ENCODE measurements at places on chromosomes 13 and 19.
A peak's percentile ranks its signal among the peaks of the same experiment; 100 is the strongest.

GRCh38 chr19:39253374-39254149 is 4.9 kb upstream of the IFNL4 start:
- DNase-seq = no peak

DNA sequence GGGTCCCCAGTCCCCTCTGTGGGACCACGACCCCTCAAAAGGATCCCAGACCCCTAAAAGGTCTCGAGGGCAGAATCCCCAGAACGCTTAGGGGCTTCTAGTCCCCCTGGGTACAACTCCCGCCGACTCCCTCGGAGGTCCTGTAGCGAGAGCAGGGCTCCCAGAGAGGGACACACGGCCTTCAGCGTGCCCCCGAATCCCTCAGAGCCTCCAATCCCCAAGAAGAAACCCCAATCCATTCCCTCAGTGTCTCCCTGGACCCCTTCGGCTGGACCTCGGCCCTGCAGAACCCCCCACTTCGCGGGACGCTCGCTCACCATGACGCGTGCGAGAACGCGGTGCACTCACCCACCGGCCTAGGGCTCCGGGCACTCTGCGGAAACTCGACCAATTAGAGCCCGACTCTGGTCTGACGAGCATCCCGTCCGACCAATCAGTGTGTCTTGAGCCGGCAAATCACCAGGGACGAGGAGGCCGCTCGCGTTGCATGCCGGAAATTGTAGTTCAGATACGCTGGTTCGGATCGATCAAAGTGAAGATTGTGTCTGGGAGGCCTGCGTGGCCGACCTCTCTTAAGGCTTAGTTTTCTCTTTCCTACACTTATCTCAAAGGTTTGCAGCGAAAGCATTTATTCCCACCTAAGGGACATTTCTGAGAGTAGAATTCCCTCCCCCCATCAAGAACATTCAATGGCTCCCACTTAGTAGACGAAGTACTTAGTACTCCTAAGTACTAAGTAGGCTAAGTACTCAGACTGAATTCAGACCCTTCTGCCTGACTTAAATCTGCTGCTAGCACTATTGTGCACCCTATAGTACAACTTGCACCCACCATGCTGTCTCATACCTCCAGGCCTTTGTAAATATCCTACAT is at the start of gene TMEM161A:
Gene TMEM161A (minus strand): TSS at position 370 of the 873 bp plus-strand sequence. CDS start 50 bp downstream, at position 320.
- peak; percentile 97 for DNase-seq

DNA sequence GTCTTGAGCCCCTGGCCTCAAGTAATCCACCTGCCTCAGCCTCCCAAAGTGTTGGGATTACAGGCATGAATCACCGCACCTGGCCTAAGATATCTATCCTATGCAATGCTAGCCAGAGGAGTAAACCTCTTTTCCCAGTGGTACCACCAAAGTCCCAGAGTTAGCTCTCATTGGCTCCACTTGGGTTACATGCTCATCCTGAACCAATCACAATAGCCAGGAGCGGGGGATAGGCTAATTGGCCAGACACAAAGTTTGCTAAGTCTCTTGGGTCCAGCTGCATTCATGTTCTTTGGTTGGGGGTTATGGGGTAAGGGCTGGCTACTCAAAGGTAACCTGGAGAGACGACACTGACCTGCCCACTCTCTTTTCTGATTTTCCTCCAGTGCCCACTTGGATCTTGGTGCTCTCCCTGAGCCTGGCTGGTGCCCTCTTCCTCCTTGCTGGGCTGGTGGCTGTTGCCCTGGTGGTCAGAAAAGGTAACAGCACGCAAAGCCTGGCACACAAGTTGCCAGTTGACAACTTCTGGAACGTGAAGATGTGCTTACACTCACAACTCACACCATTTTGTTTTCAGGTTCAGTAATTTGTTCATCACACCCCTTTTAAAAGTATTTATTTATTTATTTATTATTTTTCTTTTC is 7.8 kb downstream of the C19orf38 start:
- no peak for DNase-seq

- no peak for DNase-seq
Measured at GRCh38 chr13:99416411-99417121, 84.7 kb upstream of the TM9SF2 start.

DNA sequence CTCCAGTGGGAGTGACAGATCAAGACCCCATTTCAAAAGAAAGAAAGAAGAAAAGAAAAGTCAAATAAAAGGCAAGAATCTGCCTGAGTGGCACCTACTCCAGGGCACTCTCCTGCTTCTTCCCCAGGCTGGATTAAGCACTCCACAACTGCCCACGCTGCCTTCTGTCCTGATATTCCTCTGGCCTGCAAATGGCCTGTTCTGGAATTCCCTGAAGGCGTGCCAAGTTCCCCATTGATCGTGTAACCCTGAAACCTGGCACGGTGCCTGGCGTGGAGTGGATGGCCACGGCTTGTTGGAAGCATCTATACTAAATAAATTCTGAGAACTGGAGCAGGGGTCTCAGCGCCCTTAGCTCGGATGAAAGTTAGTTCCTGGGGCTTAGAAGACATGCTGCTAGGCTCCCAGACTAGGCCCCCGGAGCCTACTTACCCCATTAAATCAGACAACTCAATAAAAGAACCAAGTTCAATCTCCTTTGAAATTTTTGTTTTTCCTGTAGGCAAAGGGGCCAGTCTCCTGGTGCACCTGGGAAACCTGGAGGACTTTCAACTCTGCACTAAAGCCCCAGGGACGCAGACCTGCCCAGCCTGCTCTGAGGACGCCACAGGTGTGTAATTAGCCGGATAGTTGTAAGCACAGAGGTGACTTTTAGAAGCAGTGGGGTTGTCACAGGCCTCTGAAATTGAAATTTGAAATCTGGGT is 21.9 kb downstream of the ANKRD27 start:
- no peak for DNase-seq

DNA sequence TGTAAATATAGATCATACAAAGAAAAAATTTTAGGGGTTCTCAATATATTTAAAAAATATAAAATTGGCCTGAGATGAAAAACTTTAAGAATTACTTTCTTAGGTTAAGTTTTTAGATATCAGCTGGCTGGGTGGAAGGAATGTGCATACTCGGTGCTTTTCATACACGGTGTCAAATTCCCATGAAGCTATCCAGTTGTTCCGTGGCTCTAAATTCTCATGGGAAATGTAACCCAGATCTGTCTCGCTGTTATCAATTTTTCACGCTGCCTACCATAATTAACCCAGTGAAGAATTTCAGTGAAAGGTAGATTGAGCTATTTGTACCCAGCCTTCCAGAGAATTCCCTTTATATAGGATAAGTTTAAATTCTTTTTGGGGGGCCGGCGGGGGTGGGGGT is 11.6 kb upstream of the ZNF835 start:
- no peak for DNase-seq

DNA sequence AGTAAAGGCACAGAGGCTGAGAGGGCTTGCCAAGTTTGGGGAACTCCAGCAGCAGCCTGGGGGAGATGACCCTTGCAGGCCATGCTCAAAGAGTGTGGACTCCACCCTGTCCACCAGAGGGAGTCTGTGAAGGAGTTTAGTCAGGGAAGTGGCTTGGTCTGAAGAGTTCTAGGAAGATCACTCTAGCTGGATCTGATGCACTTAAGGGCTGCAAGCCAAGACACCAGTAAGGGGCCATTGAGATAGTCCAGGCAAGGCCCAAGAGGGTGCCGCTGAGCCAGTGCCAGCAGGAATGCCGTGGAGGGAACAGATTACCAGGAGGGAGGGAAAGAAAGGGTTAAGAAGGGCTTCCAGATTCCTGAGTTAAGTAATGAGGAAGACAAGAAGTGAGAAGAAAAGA is 68.7 kb downstream of the ZAR1L start:
- no peak for DNase-seq

GRCh38 chr19:2524840-2525723 is 49.2 kb downstream of the GADD45B start:
- DNase-seq = no peak

DNA sequence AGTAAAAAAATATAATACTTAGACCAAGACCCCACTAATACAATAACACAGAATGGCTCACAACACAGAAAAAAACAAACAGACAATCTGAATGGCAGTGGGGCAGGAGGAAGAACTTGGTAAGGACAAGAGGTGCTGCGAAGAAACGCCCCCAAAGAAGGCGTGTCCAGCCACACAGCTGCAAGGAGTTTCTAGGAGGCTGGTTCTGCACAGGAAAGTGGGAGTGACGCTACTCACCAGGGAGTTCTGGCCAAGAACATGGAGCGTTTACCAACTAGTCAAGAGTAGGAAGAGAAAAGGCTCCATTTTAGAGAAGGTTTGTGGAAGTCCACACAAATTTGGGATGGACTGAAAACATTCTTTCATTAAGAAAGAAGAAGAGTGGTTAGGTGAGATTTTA is 95.3 kb upstream of the SLC15A1 start:
- no peak for DNase-seq

DNA sequence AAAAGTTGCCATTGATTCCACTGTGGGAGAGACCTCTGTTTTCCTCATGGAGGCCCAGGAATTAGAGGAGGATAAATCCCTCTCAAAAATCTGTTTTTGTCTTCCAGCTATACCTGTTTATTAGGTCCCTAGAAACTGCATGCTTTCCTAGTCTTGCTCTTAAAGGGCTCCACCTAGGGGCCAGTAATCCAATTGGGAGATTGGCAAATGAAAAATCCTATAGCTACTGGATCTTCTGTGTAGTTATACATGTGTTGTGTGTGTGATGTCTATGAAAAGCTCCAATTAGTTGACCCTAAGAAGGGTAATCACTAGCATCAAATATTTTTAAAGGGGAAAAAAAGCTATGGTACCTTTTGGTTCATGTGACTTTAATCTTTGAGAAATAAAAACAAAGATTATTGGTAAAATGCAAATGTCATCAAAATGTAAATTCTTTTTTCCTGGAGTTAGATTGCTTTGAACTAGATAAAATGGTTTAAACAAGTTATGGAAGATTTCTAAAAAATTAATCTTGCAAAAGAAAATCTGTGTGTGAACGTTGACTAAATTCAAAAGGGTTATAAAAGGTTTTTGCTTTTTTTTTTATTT is 63.4 kb upstream of the C1QTNF9B start:
- no peak for DNase-seq

DNA sequence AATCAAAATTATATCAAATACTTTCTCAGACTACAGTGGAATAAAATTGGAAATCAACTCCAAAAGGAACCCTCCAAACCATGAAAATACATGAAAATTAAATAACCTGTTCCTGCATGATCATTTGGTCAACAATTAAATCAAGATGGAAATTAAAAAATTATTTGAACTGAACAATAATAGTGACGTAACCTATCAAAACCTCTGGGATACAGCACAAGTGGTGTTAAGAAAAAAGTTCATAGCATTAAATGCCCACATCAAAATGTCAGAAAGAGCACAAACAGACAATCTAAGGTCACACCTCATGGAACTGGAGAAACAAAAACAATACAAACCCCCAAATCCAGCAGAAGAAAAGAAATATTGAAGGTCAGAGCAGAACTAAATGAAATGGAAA is 1460.7 kb downstream of the OLFM4 start:
- no peak for DNase-seq

DNA sequence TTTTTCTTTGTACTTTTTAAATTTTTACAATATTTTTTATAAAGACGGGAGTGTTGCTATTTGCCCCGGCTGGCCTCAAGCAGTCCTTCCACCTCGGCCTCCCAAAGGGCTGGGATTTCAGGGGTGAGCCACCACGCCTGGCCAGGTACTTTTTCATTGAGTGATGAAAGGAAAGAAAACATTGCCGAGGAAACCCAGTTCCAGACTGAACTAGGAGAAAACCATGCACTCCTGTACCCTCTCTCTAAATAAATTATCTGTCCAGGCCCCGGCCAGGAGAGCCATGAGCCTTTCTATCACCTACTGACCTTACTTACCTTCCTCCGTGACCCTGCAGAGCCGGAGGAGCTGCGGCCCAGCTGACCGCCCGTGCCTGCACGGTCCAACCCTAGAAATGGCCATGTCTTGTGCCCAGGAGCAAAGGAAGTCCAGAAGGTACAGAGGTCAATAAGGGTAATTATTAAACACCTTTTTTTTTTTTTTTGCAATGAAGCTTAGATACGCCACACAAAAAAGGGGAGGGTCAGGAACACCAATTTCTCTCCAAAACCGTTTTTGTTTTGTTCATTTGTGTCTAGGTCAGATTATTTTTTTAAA is at the start of gene SLC7A9:
Gene SLC7A9 (minus strand): TSS at position 399 of the 597 bp plus-strand sequence. CDS start 1,233 bp downstream, outside the sequence.
- no peak for DNase-seq

GRCh38 chr13:51297556-51297955 is 41.9 kb upstream of the SERPINE3 start:
- no peak for DNase-seq

DNA sequence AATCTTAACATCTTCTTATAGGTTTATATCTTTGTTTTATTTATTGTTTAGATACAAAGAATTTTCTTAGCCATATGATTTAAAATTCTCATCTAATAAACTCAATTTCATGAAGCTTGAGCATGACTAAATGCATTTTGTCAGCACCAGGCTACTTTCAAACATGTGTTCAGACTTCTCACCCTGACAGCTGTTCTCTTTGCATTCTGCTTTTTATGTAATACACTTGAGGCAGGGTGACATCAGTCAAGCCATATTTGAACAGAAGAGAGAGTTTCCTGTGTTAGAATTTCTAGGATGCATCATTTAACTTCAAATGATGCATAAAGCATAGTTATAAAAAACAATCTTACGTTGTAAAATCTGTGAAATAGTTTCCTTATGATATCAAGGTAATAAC is 1295.1 kb upstream of the PCDH20 start:
- DNase-seq = no peak

- no peak for DNase-seq
Measured at GRCh38 chr13:73715114-73715910, 418.9 kb downstream of the KLF12 start.

GRCh38 chr13:78978381-78978998 is 319.5 kb upstream of the OBI1 start:
- DNase-seq = peak; percentile 19

DNA sequence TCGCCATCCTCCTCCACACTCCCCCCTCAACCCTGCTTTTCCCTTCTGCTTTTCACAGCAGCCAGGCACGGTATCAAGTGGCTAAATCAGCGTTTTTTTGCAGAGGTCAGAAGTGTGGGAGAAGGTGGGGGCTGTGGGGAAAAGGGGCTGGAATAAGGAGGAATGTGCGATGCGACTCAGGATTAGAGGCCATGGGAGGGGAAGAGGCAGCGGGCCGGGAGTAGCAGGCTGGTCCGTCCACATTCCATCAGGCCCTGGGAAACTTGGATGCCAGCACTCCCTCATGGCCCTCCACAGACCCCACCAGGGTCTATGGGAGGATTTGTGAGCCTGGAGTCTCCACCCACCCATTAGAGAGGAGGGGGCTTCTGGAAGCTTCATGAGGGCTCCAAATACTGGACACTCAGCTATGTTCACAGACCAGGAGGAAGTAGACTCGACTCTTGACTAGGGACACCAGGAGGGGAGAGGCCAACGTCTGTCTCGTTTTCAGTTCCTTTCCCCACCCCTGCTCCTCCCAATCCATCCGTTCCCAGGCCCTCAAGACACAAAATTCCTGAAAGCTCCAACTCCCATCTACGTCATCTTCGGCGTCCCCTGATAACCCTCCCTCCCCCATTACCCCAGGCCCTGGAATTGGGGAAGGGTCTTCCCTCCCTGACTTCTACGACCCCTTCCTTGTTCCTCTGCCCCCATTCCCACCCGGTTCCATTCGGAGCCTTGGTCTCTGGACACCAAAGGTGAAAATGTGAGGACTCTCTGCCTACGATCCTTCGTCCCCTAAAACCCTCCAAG is 3.3 kb upstream of the KCNC3 start:
- DNase-seq = no peak

Data from HS-5 (cell line).